Activated effector memory CD4-positive, alpha-beta T cell treated with Interleukin-2 at 50 U/mL for 16 hours (primary cell): ENCODE measurements at places on chromosomes 16 and 17.

DNA sequence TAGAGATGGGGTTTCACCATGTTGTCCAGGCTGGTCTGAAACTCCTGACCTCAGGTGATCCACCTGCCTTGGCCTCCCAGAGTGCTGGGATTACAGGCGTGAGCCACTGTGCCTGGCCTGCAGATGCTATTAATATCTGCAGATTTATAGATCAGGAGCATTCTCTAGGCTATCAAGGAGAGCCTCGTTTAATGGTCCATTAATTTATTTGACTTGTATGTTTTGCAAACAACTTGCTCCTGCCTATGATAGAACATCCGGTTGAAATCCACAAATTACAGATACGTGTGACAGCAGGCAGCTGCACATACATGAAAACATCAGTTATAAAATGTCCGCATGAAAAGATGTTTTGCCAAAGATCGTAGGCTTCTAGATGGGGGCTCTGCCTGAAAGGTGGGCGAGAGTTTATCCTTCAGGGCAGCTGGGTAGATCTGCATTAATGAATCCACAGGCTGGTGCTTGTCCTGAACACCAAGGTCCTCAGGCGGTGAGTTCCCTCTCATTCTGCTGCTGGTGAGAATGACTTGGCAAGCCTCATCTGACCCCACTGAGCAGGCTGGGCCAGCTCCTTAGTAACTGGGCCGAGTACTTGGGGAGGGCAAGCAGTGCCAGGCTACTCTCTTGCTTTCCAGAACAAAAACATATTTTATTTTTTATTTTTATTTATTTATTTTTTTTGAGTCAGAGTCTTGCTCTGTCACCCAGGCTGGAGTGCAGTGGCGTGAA, 37.1 kb upstream of the MGAT5B start:
- no peak for DNase-seq

GRCh38 chr17:31248986-31249834, 47.8 kb downstream of the OMG start:
- DNase-seq, result no peak

DNA sequence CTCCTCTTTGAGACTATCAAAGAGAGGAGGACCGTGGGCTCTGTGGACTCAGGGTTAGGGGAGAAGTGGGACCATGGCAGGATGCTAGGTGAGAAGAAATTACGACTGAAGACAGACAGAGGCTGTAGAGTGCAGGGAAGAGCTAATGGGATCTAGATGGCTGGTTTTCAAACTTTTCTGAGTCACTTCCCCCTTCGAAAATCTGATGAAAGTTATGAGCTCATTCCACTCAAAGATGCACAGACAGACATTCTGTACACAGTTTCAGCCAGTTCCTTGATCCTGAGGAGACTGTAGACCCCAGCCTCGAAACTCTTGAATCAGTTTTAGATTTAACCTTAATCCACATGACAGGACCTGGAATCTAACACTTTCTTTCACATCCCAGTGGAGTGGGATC, 40.7 kb downstream of the RGS9 start:
- no peak for DNase-seq

DNA sequence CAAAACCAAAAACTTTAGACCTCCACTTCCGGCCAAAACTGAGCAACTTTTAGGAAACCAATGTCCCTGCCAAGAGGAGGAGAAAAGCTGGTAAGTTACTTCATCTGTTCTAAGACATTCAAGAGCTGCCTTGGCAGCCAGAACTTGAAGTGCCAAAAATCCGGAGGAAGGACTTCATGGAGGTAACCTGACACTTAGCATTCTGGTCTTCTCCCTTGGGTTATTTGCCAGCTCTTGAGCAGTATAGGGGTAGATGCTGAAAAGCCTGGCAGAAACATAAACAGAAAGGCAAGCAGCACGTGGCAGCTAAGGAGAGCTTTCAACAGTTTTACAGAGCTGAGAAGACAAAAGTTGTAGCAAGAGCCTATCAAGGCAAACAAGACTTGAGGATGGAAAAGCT, 53.2 kb downstream of the CDYL2 start:
- DNase-seq, result no peak

DNA sequence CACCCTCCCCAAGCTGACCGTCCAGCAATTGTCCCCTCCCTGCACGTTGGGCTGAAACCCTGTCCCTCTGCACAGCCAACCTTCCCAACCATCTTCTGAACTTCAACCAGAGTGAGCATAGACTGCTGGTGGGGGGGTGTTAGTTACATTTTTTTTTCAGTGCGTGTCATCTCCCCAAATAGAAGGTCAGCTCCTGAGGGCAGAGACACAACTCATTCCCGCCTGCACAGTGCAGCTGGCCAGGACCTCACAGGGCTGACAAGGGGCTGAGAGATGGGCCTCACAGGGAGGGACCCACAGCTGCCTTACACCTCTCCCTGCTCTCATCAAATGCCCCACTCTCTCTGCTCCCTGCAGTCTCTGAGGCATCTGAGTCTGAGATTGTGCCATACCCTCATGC, 8.4 kb downstream of the SRL start:
- no peak for DNase-seq
